WERI-Rb-1 (cell line): ENCODE measurements at places on chromosomes 1 and 21.
A peak's percentile ranks its signal among the peaks of the same experiment; 100 is the strongest.

- DNase-seq: no peak
Measured at GRCh38 chr1:117678246-117678977, 72.6 kb downstream of the TENT5C start.

GRCh38 chr1:115283681-115284146 lies 54.3 kb downstream of the NGF start:
- no peak for DNase-seq

DNA sequence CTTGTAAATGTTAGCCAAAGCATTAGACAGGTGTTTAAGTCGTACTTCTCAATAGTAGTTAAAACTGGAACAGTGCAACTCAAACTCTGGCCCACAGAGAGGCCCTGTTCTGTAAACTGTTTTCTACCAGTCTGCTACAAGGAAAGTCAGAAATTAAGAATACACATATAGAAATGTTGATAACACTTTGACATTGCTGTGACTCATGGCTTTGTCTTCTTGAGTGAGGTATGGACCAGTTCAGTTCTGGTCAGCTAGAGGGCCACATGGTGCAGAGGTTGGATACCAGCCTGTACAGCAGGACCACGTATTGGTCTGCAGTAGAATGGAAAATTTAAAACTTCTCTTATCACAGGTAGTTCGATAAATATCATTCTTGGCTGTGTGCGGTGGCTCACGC lies 22.3 kb downstream of the ZBTB8B start:
- no peak for DNase-seq

DNA sequence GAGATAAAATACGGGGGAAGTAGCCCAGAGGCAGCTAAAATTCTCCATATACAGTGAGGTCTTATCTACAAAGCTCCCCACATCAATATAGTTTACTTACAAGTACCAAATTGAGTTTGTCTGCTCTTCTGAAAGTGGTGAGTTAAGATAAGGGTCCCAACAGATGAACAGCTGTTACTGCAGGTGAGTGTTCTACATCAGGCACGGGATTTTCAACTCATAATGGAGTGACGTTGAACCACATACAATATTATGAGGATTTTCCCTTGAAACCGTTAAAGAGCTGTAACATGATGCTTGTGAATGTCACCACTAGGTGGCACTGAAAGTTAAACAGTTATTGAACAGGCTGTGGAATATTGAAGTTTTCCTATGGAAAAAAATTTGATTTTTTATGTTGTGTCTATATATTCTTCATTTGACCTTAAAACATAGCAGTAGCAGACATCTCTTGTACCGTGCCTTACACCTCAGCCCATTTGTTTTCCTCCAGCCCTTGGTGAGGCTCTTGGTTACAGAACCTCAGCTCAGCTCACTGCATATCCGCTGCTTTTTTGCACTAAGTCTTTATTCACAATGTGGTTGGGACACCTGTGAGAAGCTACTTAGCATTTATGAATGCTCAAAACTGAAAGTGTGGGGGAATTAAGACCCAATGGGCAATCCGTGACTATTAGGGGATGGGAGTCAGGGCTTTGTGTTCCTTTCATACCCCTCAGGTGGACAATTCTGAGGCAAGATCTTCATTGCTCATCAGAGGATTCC lies 23.2 kb downstream of the CD1D start:
- peak; percentile 37 for DNase-seq

DNA sequence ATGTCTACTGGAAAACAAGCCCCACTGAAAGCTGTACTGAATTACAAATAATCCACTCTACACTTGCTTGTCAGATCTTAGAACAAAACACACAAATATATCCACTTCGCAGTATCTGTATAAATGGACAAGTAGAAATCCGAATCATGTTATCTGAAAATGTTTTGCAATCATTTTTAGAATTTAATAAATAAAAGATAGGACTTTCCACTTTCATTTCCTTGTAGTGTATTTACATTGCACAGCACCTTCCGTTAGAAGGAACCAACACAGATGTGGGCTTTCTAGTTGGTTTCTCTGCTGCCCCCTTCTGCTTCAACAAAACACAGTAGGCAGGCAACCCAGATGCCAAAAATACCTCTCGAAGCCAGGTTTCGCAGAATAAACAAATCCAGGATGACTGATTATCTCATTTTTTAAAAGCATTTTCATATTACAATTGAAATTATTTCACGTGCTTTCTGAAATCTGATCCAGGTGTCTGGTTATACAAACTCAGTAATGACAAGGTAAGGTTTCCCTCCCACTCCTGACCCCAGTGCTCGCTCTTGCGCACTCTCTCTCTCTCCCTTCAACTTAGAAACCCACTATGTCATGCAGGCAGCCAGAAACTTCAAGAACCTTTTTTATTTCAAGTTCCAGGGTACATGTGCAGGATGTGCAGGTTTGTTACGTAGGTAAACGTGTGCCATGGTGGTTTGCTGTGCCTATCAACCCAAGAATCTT lies 389.9 kb downstream of the SMYD3 start:
- DNase-seq: peak; percentile 7

DNA sequence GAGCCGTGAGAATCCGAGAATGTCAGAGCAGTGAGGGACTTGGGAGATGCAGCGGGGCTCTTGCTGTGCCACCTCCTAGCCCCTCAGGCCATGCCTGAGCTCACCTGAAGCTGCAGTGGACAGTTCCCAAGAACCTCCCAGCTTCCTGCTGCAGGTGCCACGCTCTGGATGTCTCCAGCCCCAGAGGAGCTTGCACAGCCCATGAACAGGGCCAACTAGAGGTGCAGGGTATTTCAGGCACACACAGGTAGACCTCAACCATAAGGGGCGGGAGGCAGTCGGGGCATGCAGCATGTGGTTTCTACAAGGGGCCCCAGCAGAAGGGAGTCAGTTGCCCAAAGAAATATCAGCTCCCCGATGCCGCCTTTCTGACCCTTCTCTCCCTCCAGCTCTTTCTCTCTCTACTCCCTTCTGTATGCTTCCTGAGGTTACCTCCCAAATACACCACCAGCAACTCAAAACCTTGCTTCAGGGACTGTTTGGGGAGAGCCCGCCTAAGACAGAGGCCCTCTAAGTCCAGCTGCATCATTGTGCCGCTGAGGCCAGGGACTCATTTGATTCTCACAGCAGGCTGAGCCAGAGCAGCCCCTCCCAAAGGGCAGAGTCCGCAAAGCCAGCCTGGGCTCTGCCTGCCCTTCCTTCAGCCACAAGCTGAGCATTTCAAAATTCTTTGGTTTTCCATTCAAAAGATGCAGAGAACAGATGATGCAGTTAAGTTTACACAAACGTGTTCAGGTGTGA lies 209.8 kb downstream of the MATN1 start:
- DNase-seq: no peak

DNA sequence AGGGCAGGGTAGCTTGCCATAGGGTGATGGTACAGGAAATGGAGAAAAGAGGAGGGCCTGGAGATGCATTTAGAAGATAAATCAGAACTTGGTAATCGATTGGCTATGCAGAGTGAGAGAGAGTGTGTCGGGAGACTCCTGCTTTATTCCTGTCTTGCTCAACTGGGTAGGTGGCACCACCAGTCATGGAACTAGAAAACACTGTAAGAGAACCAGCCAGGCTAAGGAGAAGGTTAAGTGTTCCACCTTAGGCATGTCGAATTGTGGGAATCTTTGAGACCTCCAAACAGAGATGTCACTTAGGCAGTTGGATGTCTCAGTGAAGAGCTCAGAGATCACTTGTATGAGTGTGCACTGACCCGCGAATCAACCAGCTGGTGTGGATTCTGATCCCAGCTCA lies 28.7 kb upstream of the RD3 start:
- peak; percentile 67 for DNase-seq
